ENCODE measurements at places on chromosomes 2 and 18. TPM values are rescaled to one million over a fixed set of nuclear protein-coding genes. Genes with fewer than 3 reads are reported as not detected.

Gene POTEJ
- not detected for polyA plus RNA-seq

Gene GPR35
- polyA plus RNA-seq: 0.62 TPM

GRCh38 chr2:48048476-48049171 lies 142.3 kb upstream of the FBXO11 start:
- peak; percentile 86 for DNase-seq

DNA sequence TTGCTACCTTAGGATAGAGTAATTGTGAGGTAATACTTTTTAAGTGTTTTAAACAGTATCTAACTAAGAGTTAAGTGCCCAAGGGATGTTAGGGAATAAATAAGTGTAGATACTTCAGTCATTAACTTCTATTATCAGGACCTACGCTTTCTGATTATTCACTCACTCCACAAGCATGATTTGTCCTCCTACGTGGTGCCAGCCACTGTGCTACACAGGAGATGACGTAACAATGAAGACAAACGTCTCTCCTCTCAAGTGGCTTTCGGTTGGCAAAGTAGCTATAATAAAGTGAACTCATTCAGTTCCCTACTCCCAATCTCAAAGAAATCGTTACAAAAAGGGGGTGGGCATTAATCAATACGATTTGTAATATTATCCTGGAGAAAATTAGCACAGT lies 100.9 kb upstream of the SETBP1 start:
- DNase-seq: no peak

DNA sequence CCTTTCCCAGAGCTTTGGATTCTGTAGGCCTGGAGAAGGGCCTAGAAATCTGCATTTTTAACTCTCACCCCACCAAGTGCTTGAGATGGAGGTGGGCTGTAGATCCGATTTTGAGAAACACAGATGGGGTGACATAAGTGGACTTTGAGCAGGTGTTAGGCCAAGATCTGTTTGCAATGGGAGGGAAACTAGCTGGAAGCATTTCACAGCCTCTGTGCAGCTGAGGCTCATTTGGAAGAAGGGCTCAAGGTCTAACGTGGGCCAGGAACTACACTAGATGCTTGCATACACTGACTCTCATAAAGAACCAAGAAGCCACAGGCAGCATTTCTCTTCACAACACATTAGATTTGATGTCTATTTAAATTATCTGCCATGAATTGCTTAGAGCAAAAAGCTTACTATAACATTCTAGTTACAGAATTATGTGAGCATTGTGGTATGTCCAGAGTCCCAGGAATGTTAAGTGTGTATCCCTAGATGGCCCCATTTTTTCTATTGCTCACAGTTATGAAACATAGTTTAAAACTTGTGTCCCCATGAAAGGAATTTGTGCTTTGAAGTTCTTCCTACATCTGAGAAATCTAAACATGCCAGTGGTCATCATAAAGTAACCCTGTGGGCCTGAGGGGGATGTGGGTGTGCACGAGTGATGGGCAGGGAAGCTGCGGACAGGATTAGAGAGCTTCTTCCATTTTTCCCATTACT lies 77.2 kb downstream of the CD28 start:
- DNase-seq: peak; percentile 57

DNA sequence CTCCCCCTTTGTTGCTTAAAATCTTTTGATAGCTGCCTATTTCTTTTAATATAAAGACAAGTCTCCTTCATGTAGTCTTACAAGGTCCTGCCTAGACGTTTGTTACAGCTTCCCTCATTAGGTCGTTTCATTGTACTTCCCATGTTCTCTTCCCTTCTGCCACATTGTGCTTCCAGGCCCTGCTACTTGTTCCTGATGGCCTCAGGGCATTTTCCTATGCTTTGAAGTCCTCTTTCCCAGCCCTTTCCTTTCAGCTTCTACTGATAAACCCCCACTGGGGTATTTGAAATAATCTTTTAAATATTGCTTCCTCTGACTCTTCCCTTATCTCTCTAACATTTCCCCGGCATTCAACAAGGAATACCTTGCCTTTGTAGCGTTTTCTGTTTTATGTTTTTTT lies 67.4 kb downstream of the UBE2E3 start:
- no peak for DNase-seq

- DNase-seq: no peak
Measured at GRCh38 chr18:9653390-9653789, 39.0 kb upstream of the PPP4R1 start.

GRCh38 chr2:25517701-25518100 lies 155.7 kb downstream of the DTNB start:
- no peak for DNase-seq

GRCh38 chr2:5022061-5022460 lies 670.1 kb upstream of the SOX11 start:
- DNase-seq: no peak
